Stimulated activated CD4-positive, alpha-beta T cell treated with anti-CD3 and anti-CD28 coated beads, TNF-alpha, amount 100 ng/mL, for 48 hours (primary cell): ENCODE measurements at places on chromosomes 3 and 15.
A peak's percentile ranks its signal among the peaks of the same experiment; 100 is the strongest.

DNA sequence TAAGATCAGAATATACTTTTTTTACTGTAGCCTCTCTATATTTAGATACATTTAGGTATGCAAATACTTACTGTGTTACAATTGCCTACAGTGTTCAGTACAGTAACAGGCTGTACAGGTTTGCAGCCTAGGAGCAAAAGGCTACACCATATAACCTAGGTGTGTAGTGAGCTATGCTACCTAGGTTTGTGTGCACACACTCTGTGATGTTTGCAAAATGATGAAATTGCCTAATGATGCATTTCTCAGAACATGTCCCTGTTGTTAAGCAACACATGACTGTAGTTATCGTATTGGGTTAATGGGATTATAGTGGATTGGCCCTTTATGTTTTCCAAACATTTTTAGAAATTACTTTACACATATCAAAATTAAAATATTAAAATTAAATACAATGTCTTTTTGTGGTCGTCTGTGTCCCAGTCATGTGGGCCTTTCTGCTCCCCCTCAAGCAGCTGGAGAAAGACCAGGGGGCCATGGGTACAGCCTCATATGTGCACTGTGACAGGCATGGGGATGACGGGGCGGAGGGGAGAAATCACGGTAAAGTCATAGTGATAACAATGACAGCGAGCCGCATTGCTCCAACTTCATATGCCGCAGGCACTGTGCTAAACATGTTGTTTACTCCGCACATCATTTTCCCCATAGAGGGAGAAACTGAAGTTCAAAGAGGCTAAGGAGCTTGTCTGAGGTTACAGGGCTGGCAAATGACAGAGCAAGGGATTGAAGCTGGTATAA is 27.4 kb upstream of the PLA2G4E start:
- no peak for DNase-seq

GRCh38 chr3:14274999-14275961 is 96.7 kb downstream of the LSM3 start:
- peak; percentile 3 for DNase-seq

GRCh38 chr15:27495963-27496459 is 525.0 kb downstream of the GABRG3 start:
- no peak for DNase-seq

DNA sequence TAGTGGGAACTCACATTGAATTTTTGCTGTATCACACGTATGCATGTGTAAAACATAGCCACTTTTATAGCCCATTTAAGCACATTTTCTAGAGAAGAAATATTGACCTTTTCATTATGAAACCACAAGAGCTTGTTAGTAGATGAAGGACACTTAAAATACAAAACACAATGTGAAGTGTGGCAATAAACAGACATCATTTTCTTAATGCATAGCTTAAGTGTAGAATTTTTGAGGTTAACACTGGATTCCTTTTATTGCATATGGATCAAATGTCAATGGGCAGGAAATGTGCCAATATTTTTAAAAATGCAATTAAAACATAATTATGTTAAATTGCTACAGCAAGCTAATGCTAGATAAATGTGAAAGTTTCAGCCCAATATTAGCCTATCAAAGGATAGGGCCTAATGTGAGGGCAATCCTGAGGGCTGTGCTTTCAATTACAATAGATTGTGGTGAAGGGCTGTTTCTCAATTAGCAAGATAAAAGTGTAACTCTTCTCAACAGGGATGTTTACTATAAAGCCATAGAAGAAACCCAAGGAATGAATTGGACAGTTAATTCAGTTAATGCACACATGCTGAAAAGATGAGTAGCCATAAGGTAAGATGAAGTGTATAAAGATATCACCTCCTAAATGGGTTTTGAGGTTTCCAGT is 489.0 kb upstream of the CDIN1 start:
- no peak for DNase-seq

DNA sequence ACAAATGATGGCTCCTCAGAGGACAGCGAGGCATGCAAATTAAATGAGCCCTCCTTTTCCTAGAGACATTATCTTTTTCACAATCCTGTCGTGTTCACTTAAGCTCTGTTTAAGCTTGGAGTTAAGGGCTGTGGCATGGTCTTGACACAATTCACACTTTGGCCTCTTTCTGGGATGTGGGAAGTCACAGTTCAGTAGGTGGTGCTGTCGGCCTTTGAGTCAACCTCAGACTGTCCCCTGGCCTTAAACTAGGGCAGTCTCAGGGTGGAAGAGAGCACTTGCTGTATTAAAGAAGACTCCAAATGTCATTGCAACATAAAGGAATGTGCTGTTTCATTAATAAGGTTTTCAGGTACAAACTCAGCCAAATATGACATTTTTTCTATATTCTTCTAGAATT is 351.0 kb downstream of the MCTP2 start:
- no peak for DNase-seq

- no peak for DNase-seq
Observed at GRCh38 chr3:18103591-18103990, 321.5 kb downstream of the SATB1 start.

DNA sequence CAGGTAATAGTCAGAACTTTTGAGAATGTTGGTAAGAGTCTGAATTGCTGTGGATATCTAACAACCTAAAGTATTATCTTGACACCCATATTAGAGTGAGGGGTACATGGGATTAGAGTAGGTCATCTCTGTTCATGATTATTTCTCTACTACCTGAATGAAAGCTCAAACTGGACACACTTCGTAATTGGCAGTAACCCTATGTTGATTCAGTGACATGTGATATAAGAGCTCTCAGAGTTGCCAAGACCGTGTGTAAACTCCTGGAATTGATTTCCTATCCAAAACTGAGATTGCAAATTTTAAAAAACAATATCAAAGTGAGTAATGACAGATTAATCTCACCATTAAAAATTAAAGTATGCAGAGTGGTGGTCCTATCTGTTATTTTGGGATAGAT is 214.8 kb upstream of the ARHGEF26 start:
- DNase-seq, result no peak

DNA sequence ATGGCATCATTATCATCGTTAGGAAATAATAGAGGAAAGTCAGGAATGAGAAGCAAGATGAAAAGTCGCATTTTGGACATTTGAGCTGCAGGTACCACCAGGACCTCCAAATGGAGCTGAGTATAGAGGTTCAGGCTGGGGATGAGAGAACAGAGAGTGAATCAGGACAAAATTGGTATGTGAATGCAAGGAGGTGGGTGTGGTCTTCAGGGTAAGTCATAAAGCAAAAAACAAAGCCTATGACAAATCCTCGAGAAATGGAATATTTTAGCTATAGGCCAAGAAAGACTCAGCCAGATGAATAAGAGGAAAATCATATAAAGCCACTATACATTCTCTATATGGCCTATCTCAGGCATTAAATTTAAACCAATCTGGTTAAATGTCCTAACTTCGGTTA is 841.3 kb downstream of the ROBO1 start:
- DNase-seq, result no peak

- DNase-seq, result no peak
Observed at GRCh38 chr3:124775877-124776276, 45.6 kb downstream of the UMPS start.

GRCh38 chr3:70829092-70829491 is 516.7 kb upstream of the MDFIC2 start:
- no peak for DNase-seq

DNA sequence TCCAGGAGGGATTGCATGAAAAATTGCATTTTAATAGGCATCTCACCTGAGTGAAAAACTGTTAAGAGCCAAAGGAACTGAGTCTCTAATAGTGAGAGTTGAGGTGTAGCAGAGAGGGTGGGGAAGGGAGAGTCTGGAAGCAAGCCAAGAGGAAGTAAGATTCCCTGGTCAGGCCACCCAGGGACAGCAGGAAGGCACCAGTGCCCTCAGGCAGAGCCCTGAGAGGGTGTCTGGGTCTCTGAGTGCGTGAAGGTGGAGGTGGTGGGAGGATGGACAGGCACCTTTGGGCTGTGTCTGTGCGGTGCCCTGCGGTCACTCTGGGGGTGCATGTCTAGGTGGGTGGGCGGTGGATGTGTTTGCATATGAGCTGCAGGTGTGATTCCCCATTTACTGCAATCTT is 300.4 kb upstream of the ROPN1 start:
- DNase-seq, result no peak

DNA sequence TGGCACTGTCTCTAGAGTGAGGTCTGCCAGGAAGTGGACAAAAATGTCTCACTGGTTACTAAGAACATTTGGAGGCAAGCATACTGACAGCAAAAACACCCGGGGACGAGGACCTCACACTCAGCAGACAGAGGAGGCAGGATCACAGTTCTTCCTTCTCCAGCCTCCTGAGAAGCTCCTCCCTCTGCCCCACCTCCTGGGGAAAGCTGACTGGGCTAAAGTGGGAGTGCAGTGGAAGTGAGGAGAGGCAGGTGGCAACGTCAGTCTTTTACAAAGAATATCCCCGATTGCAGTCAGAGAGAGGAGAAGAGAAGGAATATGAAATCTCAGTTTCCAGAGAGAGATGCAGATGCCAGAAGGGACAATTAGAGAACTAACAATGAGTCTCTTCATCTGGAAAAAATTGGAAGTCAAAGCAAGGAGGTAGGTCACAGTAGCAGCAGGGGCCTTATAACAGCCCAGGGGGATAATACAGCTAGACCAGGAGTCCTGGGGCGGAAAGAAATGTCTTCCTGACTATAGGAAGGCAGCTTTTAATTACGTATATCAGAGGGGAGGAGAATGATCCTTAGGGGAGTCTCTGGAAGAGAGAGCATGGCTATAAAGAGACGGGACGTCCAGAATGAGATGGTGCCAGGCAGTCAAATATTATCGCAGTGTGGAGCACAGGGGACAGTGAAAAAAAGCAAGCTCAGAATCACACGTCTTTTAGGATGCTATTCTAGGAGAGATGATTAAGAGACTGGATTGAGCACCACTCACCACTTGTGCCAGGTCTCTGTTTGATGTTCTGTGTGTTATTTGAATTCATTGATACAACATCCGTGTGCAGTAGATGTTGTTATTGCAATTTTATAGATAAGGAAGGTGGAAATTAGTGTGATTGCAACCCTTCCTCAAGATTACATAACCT is 47.2 kb downstream of the LEO1 start:
- no peak for DNase-seq

GRCh38 chr15:65361708-65362459 is 15.9 kb downstream of the IGDCC3 start:
- DNase-seq, result no peak

GRCh38 chr3:131669600-131669999 is 166.8 kb upstream of the MRPL3 start:
- DNase-seq, result no peak

GRCh38 chr3:52983828-52984227 is 62.0 kb downstream of the SFMBT1 start:
- DNase-seq, result no peak
